CD4-positive, alpha-beta T cell treated with Interleukin-15 for 4 hours (primary cell): ENCODE measurements at places on chromosomes 12 and 14.

DNA sequence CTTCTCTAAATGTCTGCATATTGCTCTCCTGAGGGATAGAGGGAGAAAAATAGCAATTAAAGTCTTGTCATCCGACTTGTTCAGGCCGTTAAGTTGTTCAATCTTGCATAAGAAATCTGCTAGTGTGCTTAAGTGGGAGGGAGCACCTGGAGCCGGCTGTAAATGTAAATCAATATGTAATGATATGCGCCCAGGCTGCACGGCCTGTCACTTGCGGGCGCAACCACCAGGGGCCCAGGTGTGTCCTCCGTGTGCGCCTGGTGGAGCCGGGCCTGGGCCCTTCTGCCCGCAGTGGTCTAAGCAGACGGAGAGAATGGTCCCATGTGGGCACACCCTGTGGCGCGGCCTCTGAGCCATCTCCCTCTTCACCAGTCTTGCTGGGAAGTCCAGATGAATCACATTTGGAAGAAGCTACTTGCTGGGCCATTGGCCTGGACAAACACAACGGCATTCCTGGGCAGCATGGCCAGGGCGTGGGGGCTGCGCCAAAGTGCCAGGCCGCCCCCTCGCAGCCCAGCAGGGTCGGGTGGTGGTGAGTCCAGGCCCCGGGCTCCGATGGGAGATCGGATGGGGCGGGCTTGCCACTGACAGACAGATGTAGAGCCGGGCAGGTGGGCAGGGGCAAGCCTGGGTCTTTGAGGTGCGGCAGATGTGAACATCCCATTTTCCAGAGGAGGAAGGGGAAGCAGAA, 193.3 kb upstream of the C14orf180 start:
- DNase-seq = no peak

- no peak for DNase-seq
Observed at GRCh38 chr14:57549016-57549564, 55.4 kb upstream of the CCDC198 start.

DNA sequence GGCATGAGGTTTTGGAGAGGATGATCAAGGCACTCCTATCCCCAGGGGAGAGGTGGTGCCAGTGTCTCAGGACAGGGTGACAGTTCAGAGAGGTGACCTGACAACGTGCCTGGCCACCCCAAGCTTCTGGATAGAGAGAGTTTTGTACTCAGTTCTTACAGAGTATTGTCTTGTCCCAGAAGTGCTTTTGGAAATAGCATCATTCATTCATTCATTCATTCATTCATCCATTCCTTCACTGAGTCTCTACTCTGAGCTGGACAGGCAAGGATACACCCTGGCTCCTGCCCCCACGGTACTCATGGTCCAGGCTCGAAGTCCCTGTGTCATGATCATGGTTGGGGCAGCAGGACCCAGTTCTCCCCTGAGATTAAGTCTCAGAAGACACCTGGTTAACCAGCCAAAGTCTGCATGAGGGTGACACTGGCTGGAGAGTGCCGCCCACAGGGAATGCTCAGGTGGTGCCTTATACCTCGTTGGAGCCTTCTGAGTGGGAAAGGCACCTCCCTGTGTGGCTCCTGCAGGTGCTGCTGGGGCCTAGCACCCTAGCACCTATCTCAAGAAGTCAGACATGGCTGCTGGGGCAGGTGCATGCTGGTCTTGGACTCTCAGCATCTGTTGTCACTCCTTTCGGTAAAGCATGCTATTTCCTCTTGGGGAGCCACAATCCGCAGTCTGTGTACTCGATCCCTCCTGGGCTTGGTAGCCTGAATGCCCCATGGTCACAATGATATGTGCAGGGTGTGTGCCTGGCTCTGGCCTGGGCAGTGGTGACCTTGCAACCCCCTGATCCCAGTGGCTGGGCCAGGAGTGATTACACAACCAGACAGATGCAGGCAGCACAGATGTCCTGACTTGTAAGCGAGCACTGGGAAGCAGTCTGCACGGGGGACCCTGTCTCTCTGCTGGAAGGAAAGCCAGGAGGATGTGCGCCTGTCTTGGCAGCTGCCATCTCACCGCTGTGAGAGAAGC, 57.8 kb downstream of the C14orf132 start:
- DNase-seq = no peak

DNA sequence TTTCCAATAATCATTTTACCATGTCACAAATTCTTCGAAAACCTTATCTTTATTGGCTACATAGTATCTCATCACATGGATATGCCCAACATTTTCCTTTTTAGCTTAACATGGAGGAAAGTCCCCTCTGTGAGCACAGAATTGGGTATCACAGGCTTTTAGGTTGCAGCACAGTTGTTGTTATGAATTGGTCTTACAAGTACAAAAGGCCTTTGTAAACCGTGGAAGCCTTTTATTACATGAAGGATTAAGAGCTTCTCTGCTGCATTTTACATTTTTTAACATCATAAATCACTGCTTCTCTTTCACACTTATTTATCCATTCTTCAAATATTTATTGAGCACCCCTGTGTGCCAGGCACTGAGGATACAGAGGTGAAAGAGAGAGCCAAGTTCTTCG, 26.2 kb downstream of the UBE3B start:
- no peak for DNase-seq

GRCh38 chr14:24463884-24464785, 21.6 kb upstream of the SDR39U1 start:
- no peak for DNase-seq

GRCh38 chr12:56425193-56425592, 24.0 kb downstream of the TIMELESS start:
- DNase-seq = no peak

- DNase-seq = no peak
Observed at GRCh38 chr12:3102771-3103410, 25.7 kb downstream of the TSPAN9 start.

DNA sequence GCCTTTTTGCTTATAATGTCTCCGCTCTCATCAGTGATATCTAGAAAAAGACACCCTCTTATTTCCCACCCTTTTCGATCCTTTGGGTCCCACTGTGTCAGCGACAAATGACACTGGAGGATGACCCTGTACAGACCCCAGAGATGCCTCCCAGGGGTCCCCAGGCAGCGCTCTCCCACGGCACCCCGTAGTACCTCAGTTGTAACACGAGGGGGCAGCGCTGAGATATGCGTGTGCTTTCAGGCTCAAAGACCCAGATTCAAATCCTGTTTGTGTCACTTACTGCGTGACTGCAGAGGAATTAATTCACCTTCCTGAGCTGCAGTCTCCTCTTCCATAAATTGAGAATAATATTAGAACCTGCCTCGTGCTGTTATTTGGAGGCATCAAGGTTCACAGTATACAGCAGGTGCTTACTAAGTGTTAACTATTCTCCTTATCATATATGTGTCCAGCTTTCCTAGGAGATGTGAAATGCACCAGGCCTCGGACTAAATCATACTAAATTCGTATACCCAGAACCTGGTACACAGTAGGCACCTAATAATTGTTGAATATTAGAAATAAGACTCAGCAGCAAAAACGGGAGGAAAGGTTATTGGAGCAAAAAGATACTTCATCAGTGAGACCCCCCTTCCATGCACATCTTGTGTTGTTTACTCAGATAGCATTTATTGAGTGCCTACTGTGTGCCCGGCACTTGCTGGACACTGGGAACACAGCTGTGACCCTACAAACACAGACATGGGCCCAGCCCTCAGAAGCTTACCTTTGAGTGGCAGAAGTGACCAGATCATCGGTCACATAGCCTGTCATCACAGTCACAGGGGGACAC, 99.9 kb downstream of the PHETA1 start:
- no peak for DNase-seq

GRCh38 chr12:111227476-111228420, 141.1 kb downstream of the PHETA1 start:
- DNase-seq = no peak

GRCh38 chr14:26596543-26597061, 1.2 kb downstream of the NOVA1 start:
- no peak for DNase-seq

DNA sequence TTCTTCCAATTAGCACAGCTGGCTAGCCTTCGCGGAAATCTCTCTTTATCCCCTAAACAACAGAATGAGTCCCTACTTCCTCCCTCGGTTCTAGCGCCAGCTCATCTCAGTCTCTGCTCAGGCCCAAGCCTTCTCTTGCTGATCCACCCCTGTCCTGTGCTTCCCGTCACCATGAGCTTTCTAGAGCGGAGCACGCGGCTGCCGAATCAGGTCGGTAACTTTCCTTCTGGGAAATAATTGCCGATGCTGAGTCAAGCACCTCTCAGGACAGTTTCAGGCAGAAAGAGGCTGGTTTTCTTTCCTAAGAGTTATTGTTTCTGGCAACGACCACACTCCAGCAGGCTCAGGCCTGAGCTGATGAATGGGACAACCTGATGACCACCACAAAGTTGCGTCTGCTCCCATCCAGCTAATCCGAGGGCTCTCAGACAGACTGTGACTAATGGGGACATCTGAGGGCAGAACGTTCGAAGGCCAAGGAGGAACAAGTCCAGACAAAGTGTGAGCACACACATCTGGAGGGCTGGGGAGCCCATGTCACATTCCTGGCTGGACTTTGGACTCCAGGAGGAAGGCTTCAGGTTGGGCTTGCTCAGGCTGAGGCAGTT, 13.6 kb upstream of the GPR68 start:
- DNase-seq = no peak

- DNase-seq = no peak
Observed at GRCh38 chr12:96101806-96102205, 66.4 kb upstream of the LTA4H start.

- DNase-seq = no peak
Observed at GRCh38 chr12:52062167-52063081, 7.4 kb upstream of the ATG101 start.

- no peak for DNase-seq
Observed at GRCh38 chr12:99567072-99567471, 80.5 kb upstream of the GARIN6 start.

- no peak for DNase-seq
Observed at GRCh38 chr12:5458229-5459050, 26.5 kb downstream of the NTF3 start.

DNA sequence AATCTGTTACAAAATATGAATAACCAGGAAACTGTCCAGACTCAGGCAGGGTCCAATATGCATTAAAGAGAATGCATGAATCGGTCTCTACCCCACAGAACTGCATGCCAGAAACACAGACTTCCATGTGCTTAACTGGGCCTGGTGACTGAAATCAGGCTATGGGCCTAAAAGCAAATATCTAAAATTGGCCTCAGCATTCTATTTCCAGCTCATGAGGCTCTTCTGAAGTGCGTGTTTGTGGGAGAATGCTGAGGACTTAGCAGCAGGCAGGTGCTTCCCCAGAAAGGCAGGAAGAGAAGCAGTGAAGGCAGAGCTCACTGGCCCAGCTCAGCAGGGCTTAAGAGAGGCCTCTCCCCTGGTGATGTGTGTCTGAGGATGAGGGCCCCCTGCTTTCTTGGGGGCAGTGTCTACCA, 48.5 kb downstream of the ADGRD1 start:
- no peak for DNase-seq

DNA sequence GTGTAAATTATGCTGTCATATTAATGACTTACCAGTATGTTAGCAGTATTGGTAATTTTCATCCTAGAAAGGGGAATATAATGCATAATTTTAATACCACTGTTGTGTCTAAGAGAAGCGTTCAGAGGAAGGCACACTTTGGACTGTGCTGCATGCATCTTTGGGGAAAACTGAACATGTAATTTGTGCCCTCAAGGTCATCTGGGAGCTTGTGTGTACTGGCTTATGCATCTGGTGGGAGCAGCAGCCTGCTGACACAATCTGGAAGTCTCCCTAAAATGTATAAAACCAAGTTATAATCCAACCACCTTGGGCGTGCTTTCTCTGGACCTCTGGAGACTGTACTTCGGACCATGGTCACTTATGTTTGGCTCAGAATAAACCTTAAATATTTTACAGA, 14.1 kb downstream of the FGD4 start:
- DNase-seq = no peak

DNA sequence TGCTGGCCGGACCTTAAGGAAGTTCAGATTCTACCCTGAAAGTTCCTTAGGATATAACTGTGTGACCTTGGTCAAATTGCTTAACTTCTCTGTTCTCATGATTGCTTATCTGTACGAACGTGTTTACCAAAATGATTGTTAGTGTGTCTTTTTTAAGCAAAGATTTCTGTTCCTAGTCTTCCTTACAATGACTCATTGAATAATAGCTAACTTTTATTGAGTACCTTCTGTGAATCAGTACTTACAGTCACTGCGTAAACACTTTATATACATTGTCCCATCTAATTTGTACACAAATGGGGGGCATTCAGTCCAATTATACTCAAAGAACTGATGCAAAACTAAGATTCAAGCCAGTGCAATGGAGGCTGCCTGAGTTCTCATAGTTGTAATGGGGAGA, 4.2 kb upstream of the TMEM30B start:
- DNase-seq = no peak

GRCh38 chr14:85250414-85251189, 279.3 kb upstream of the FLRT2 start:
- no peak for DNase-seq

DNA sequence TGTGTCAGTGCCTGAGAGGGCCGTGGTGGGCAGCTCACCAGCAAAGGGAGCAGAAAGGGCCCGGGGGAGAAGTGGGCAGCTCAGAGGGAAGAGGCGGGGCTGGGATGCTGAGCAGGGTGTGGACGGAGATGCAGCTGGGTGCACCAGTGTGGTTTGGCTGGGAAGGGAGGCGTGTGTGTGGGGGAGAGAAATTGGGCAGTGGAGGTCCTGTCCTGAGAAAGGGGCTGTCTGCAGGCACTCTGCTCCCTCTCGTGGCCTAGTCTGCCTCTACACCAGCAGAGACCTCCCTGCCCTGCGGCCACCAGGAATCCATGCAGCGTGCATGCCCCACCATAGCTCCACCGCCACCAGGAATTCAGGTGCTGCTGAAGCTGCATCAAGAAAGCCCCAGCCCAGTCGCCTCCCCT, 6.4 kb downstream of the TMEM121 start:
- DNase-seq = no peak

DNA sequence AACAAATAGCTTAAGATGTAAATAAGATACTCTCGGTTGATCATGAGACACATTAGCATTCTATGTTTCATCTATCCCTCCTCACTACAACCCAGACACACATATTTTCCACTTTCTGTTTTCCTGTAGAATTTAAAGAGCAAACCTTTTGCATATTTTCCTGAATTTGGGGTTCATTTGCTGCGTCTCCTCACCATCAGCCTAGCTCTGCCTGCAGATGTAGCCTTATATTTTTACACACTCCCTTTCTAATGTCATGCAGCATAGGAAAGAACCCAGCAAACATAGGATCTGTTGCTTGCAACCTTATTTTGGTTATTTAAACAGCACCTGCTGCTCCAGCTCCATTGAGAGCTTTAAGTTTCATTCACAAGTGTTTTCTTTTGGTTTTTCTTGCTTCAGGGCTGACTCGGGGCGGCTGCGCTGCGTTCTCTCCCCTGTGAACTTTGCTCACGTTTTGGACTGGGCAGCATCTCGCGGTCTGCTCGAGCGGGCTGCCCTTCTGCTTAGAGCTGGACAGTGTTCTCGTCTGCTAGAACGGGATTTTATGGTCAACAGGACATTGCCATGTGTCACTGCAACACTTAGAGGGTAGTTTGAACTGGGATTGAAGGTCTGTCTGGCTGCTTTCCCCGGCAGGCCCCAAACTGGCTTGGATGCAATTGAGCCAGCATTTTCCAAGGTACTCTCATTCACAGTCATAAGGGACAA, 57.8 kb upstream of the VRK1 start:
- no peak for DNase-seq

GRCh38 chr12:62003701-62004100, 256.5 kb upstream of the USP15 start:
- no peak for DNase-seq

GRCh38 chr12:3684449-3685051, 68.4 kb downstream of the CRACR2A start:
- DNase-seq = no peak
